Stimulated activated CD4-positive, alpha-beta T cell treated with anti-CD3 and anti-CD28 coated beads, Interleukin-1b, Interleukin-23, amount 100 ng/mL, for 1 hour (primary cell): ENCODE measurements at places on chromosomes 3 and 15.

DNA sequence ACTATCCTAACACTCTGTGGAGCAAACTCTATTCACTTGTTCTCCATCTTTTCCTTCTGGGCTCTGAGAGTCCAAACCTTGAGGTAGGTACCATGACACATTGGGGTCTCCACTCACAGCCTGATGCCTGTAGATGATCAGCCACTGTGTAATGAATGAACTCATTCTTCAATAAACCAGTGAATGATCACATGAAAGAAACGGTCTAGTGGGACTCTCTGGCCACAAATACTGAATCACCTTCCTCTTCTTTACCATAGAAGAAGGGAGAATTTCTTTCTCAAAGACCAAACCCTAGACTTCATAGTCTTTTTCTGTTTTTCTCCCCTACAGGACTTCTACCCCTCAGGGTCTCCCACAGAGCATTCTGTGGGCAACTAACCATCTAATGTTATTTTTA, 20.5 kb upstream of the ABHD2 start:
- no peak for DNase-seq

GRCh38 chr3:113035387-113035982, 44.7 kb downstream of the GTPBP8 start:
- no peak for DNase-seq

GRCh38 chr15:101058735-101059134, 139.6 kb downstream of the LRRK1 start:
- DNase-seq = no peak

- no peak for DNase-seq
Observed at GRCh38 chr3:121834157-121834670, 646 bp downstream of the IQCB1 start.

DNA sequence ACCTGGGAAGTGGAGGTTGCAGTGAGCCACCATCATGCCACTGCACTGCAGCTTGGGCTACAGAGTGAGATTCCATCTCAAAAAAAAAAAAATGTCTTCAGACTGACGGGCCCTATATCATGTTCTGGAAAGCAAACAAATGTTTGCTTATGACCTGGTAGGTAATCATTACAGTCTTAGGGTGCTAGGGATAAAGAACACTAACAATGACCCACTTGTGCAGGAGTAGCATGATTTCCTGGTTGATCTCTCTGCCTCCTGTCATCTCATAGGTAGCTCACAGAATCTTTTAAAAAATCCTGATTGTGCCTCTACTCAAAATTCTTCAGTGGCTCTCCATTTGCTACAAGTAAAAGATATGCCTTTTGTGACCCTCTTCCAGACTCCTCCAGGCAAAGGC, 74.5 kb upstream of the TSPAN3 start:
- DNase-seq = no peak

DNA sequence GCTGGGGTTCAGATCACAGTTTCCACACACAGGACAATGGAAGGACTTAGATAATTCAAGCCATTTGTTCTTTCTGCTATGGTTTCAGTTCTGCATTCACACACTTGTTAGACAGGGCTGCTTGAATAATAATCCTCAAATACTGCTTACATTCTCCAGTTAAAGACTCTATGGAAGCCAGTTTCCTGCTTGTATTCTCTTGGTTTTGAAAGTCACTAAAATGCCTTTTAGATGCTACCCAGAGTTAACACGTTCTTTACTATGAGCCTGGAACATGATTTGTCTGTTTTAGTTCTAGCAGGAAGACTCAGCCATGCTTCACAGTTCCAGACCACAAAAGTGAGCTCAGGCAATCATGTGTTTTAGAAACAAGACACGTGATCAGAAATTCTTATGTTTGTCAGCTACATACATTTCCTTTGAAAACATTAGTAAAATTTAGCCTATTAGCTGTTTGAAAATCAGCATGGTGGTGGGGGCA, 152.4 kb downstream of the LEKR1 start:
- no peak for DNase-seq

DNA sequence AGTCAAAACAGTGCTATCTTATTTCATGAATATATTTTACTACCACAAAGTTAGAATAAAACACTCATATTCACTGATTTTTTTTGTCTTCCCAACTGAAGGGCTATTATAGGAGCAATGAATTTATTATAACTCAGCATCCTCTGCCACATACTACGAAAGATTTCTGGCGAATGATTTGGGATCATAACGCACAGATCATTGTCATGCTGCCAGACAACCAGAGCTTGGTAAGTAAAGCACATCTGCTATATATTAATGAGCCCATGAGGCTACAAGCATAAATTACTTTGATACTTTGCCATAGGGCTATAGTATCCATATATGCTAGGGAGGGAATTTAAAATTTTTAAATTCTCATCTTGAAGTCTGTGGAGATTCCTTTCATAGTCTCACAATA, 95.9 kb downstream of the FEZF2 start:
- DNase-seq = no peak

DNA sequence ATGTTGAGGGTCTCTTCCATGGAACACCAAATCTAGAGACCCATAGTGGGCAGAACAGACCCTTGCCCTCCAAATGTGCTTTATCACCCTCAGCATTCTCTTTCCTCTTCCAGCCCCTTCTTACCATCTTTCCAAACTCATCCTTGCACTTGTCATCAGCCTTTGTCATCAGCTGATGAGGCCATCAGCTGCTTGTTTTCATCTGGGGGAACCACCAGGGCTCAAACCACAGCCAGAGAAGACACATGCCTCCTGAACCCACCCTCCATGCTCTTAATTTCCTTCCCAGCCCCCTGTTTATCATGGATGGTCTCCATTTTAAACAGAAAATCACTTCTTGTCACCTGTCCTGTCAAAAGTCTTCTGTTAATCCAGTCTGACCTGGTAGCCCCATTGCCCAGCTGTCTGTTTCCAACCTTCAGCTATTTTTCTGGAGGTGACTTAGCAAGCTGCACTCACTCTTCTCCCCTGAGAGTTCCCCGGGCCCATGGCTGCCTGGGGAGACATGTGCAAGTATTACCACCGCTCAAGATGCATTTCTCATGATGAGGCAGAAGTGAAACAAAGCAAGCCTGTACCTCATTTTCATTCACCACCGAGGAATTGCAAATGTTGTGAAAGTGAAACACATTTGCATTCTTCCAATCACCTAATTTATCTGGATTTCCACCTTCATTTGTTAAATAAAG, 14.7 kb upstream of the SYNM start:
- DNase-seq = no peak

DNA sequence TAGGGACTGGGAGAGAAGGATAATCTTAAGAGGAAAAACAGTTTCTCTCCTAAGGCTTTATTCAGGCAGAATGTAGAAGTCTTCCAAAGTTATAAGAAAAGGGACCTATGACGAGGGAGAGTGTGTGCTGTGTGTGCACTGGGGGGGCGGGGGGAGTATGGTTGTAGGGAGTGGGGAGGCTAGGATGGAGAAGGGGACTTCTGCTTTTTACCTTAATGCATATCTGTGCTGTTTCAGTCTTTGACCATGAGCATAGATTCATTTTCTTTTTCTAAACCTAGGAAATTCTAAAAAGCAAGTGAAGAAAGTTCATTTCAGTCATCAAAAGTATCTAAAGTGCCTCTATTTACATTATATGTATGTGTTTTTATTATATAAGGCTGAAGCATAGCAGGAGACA, 52.6 kb upstream of the RASA2 start:
- DNase-seq = no peak

- DNase-seq = no peak
Observed at GRCh38 chr3:35296533-35296932, 342.8 kb upstream of the ARPP21 start.

DNA sequence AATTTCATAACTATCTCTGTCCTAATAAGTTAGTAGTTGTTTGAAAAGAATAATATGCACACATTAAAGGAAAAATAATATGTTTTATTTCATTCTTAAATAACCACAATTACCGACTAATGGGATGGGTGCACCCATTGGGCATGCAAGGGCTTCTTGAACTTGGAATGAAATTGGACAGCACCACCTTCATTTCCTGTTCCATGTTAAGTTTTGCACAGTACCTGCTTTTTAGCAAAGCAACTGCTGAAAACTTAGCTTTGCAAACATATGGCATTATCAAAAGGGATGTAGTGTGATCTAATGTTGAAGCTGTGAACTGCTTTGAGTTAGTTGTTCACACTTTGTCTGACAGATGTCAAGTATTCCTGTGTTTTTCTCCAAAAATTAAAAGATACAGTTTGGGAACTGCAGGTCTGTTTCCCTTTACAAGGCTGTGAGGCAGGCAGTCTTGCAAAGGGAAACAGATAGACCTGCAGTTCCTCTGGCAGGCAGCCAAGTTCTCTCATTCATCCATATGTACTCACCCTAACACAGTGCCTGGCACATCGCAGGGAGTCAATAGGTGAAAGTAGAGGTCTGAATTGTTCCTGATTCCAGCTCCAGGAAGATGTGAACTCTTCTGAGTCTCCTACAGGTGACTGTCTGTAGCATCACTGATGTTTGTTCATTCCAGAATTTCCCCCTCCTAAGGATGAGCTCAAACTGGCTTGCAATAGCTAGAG, 64.3 kb upstream of the GOLGA8B start:
- DNase-seq = no peak
